ENCODE measurements at places on chromosomes 3 and 15. TPM values are rescaled to one million over a fixed set of nuclear protein-coding genes. Genes with fewer than 3 reads are reported as not detected.

DNA sequence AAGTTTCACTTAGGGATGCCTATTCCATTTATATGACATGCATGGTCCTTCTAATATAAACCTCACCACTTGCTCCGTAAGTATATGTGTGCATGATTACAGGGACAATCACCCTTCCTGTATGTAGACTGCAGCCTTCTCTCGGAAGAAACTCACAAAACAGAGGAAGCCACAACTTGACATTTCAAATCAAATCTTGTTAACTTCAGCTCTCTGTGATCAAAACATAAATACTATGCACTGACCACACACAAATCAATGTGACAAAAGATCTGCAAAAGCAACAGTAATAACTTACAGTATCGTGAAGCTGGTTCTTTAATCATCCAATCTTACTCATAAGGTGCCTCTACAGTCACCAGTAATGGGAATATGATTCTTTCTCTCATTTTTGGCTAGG, 50.2 kb downstream of the FHIT start:
- no peak for DNase-seq

Gene RAB27A
- 6.5 TPM for total RNA-seq

Gene CLSTN2
- total RNA-seq: 1.5 TPM

DNA sequence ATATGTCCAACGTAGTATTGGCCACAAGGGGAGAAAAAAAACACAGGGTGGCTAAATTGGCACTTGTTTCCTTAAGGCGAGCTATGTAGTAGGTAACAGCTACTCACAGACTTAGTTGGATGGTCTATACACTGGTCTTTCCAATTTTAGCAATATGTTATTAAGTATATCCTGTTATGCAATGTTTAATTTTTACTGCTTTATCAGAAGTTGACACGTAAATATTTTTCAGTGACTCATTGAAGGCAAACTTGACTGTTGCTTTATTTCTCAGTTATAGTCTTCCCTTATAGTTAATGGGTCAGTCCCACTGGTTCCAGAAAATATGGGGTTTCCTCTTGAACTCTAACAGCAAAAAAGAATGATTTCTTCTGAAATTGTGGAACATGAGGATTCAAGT, 46.5 kb downstream of the ADPGK start:
- DNase-seq: no peak

Gene SPINK8
- not detected for total RNA-seq

Gene SUCNR1
- total RNA-seq: not detected

Gene RETNLB
- total RNA-seq: not detected

Gene ARPIN
- 26.0 TPM for total RNA-seq

DNA sequence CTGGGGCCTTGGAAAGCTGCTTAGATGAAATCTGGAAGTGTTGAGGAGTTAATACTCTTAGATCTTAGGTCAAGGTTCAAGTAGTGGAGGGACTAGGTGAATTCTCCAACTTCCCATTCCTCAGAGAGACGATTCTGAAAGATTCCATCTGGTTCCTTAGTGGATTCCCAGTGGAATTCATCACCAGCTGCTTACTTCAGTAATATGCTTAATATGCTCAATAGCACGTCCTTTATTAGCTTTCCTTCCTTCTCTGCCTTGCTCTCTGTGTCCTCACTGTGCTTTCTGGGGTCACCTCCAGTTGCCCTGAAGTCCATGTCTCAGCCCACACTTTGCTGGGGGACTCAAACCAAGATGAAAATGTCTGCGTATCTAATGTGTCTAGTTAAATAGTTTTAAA, 31.0 kb downstream of the CEP63 start:
- no peak for DNase-seq

DNA sequence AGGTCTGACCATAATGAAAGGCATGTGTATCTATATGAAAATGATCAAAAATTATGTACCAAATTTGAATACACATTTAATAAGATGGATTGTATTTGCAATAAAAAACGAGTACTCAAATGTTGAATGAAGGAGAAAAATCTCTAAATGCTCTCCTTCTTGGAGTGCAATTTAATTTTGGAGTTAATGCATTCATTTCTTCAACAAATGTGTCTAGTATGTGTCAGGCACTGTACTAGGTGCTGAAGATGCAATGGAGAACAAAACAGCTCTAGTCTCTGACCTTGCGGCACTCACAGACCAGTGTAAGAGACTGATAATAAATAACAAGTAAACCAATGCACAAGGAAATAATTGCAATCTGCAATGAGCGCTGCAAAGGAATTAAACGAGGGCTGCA, 28.8 kb downstream of the CA12 start:
- DNase-seq: no peak

GRCh38 chr15:93203036-93203435, 114.0 kb upstream of the RGMA start:
- no peak for DNase-seq

DNA sequence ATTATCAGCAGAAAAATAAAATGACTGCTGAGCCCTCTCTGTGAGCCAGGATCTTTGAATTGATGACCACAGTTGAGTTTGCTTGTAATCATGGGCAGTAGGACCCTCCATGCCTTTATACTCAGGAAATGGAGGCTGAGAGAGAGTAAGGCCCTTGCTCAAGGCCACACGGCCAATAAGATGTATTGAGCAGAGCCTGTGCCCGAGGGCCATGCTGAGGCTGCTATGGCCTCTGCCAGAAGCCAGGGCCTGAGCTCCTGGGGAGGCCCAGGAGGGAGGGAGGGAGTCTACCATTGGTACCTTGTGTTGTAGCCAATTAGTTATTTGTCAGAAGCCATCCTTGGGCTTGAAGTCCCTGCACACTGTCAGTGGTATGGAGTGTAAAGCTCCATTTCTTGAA, 151.4 kb downstream of the DNAJB8 start:
- no peak for DNase-seq

Gene ATP2B2
- 0.23 TPM for total RNA-seq

All from neural crest cell (in vitro differentiated cells).